ENCODE measurements at places on chromosomes 4 and X. TPM values are rescaled to one million over a fixed set of nuclear protein-coding genes. Genes with fewer than 3 reads are reported as not detected.

Gene RNF212
- total RNA-seq: 0.71 TPM

Gene ZFP92
- total RNA-seq: 0.34 TPM

Gene USP17L30
- not detected for total RNA-seq

Gene ANOS1
- total RNA-seq: 4.0 TPM

Gene GUCY1B1
- total RNA-seq: 1.4 TPM

Gene IQSEC2
- 2.7 TPM for total RNA-seq

Gene PAGE2B
- total RNA-seq: not detected

Gene CENPVL1
- not detected for total RNA-seq

Gene PDE6B
- total RNA-seq: 1.0 TPM

Gene PIR
- total RNA-seq: 22.9 TPM

Gene TIGD2
- 19.6 TPM for total RNA-seq

Gene KLHL34
- under 0.01 TPM for total RNA-seq

Gene MAGEC1
- not detected for total RNA-seq

Gene ENOX2
- total RNA-seq: 21.2 TPM

Gene MAP9
- 7.2 TPM for total RNA-seq

Measured in nasal cavity respiratory epithelium epithelial cell of viscerocranial mucosa (primary cell).